Activated T-cell treated with anti-CD3 and anti-CD28 coated beads, Interleukin-2, amount 50 U/mL, for 1 hour (primary cell): ENCODE measurements at places on chromosomes 13 and 19.

DNA sequence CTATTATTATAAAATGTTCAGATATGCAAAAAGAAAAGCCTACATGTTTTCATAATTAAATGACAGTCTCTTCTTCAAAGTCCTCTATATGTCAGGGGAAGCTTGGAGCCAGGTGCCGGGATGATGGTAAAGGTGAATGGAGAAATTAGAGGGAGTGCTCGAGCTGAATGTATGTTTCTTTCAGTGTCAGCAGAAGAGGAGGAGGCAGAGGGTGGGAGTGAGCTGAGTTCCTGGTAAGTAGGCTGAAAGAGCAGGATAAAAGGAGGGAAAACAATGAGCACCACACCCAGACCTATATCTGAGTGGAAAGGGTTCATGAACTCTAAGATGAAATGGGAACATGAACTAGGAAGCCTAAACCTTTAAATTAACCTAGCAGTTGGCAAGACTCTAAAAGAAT is 307.6 kb upstream of the NBEA start:
- no peak for DNase-seq

GRCh38 chr19:50722201-50723013 is 757 bp upstream of the CLEC11A start:
- DNase-seq = no peak

DNA sequence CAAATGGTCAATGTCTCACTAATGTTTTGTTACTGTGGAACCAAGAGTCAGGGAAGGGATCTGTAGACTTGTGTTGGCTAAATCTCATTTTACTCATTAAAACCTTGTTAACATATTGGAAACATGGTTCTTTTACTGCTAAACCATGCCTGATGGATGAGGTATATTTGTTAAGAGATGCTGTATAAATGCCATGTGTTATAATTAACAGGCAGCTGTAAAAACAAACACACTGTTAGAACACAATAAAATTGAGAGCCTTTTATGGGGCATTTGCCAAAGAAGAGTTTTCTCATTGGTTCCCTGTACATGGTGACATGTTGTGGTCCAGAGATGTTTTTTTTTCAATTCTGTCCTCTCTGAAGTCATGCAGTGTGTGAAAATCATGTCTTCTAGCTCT is 121.9 kb downstream of the ESD start:
- no peak for DNase-seq

GRCh38 chr13:94210816-94211215 is 268.7 kb downstream of the DCT start:
- DNase-seq = no peak

DNA sequence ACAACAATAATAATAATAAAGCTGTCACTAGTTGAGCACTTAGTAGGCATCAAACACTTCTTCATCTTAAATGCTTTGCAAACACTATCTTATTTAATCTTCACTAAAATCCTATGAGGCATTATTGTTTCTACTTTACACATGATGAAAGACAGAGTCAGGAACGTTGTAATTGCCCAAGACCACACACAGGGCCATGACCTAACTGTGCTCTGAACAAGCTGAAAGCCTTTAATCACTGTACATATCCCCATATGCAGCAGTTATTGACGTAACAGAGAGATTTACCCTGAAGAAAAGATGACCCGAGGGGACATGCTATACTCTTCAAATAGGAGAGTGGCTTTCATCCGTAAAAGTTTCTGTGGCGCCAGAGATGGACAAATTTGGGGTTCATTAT is 53.0 kb downstream of the SACS start:
- no peak for DNase-seq

DNA sequence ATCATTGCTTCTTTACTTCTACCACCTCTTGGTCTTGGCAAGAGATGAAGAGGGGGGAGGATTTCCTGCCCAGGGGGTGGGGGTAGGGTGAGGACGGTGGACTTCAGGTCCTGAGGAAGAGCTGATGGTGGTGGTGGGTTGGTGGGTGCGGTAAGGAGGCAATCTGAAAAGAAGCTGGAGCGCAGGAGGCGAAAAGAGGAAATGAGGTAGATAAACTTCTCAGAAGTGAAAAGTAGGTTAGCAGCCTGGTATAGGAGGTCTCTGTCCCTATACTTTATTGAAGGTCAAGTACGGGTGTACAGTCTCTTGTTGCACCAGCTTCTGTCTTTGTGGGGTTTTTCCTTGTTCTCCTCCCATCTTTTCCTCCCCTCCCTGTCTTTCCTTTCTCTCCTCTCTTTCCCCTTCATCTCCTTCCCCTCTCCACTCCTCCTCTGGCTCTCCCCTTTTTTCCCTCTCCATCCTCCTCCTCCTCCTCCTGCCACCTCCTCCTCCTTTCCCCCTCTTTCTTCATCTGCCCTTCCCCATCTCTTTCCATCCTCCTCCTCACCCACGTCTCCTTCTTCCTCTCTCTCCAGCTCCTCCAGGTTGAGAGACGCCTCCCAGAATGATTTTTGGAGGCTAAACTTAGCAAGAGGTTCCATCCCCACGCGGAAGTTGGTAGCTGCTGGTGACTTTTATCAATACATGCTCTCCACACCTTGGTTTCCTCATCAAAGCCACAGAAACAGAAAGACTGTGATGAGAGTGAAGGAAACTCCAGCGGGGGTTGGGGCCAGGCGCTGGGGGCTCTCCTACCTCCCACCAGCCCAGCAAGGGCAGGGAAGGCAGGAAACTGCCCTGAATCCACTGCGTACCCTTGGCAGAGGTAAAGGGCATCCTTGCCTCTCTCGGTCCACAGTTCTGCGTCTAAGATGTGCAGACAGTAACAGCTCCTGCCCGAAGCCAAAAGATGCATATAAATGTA is 15.3 kb downstream of the TNFSF14 start:
- DNase-seq = peak; percentile 49

DNA sequence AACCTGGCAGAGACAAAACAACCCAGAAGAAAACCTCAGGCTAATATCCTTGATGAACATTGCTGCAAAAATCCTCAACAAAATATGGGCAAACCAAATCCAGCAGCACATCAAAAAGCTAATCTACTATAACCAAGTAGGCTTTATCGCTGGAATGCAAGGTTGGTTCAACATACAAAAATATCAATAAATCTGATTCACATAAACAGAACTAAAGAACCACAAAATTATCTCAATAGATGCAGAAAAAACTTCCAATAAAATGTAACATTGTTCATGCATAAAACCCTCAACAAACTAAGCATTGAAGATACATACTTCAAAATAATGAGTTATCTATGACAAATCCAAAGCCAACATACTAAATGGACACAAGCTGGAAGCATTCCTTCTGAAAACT is 8.8 kb downstream of the ZNF724 start:
- DNase-seq = no peak

GRCh38 chr13:37446503-37446902 is 152.1 kb downstream of the POSTN start:
- no peak for DNase-seq

DNA sequence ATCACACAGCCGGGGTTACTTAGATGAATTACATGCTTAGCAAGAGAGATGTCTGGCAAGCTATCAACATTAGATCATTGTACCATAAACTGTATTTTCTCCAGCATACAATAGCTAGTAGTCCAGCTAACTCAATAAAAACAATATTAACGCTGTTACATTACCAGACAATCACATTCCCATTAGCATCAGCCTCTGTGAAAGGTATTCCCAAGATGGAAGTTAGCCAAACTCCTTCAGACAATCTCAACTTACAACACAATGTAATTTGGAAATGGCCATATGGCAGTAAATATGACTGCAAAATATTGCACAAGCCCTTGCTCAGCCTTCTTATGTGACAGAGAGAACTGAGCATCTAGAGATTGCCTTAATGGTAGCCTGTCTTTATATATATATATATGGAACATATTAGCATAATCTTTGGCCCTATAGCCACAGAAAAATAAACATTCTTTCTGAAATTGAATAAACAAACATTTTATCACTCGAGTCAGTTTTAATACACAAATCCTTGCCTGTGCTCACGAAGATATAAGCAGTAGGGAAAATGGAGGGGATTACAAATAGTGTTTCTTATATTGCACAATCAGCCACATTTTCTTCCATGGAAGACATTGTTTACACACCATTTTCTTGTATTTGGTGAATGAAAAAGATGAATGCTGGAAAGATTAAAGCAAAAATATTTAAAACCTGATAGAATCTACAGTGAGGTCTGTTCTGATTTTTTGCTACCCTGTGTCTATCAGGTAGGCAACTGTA is 1060.5 kb downstream of the DIAPH3 start:
- DNase-seq = no peak

- no peak for DNase-seq
Observed at GRCh38 chr19:41860419-41861115, 512 bp downstream of the RPS19 start.

- DNase-seq = peak; percentile 19
Observed at GRCh38 chr19:18434411-18435175, 3.3 kb downstream of the ISYNA1 start.

DNA sequence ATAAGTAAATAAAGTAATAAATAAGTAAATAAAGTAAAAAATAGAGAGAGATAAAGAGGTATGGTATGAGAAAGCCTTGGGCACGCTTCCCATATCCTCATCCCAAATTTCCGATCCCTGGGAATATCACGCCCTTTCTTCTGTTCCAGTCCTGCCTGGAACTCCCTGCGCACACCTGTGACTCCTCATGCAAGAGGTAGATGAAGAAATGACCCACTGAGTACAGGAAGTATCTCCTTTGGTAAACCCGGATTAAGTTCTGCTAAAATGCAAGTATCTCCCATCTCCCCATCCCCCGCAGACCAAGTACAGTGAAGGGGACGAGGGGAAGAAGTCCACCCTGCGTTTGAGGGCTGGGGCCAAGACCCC is 399 bp upstream of the ZNF136 start:
- no peak for DNase-seq

DNA sequence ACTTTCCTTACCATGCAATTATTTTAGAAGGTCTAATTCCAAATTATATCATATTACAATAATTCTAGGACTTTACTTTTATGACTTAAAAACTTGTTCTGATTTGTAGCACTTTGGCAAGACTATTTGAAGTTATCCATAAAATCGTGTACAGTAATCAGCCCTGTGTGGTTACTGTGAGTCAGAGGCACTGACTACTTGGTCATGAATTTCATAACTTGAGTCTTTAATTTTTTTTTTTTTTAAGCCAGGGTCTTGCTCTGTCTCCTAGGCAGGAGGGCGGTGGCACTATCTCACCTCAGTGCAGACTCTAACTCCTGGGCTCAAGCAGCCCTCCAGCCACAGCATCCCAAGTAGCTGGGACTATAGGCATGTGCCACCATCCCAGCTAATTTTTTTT is 1319.2 kb upstream of the SLC10A2 start:
- no peak for DNase-seq

- DNase-seq = no peak
Observed at GRCh38 chr13:35356572-35356971, 119.9 kb downstream of the MAB21L1 start.

DNA sequence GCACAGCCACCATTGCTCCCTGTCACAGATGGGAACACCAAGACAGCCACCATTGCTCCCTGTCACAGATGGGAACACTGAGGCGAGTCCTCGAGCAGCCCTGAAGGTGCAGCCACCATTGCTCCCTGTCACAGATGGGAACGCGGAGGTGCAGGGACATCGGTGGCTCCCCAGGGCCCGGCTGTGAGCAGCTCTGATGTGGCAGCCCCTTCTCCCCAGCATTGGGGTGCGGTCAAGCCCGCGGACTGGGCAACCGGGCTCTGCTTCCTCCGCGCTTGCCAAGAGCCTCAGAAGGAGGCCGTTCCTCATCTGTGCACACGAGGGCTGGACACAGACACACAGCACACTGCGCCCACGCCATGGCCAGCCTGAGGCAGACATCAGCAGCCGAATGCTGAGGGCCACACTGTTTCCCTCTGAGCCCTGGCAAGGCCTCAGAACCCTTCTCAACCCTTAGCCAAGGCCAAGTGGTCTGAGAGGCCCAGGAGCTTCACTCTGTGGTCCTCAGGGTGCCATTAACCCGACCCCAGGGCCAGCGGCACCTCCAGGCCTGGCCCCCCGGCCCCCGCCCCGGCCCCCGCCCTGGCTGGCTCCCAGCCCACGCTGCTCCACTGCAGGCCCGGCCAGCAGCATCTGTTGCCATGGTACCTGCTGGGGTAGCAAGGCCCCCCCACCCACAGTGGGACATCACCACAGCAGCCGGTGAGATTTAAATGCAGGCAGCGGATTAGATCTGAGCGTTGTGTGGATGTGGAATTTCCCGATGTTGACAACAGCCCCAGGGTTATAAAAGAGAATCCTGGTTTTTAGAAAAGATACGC is 18.4 kb downstream of the C2CD4C start:
- DNase-seq = no peak

DNA sequence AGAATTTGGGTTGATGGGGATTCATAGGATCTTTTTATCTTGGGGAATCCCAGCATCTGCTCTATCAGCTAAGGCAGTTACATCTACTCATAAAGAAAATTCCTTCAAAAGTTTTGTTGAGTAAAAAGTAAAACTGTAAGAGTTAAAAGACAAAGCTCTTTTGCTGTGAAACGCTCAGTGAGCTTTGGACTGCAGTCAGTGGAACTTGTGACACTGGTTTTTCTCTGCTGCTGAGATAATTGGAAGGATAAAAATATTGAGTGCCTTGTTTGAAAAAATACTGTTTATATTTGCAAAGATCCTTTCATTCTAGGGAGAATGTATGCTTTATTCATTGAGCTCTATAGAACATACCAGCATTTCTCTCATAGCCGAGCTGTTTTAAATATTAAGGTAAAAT is 5.3 kb downstream of the NAXD start:
- no peak for DNase-seq

DNA sequence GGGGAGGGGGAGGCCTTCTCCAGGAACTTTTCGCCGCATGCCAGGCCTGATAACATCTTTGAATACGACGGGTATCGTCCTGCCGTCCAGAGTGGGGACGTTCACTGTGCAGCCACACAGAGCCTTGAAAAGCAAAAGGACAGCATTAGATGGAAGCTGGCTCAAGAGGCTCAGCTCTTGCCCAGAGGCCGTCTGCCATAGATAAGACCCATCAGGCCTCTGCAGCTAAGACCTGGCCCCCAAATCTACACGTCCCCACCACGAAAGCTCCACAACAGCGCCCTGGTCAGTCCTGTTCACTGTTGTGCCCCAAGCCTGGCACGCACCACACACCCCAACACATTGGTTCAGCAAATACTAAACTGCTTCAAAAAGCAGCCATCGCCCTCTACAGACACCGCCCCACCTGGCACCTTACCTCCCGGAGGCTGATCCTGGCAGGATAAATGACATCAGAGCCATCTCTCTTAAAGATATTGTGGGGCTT is 2.1 kb downstream of the DNAJB1 start:
- no peak for DNase-seq

DNA sequence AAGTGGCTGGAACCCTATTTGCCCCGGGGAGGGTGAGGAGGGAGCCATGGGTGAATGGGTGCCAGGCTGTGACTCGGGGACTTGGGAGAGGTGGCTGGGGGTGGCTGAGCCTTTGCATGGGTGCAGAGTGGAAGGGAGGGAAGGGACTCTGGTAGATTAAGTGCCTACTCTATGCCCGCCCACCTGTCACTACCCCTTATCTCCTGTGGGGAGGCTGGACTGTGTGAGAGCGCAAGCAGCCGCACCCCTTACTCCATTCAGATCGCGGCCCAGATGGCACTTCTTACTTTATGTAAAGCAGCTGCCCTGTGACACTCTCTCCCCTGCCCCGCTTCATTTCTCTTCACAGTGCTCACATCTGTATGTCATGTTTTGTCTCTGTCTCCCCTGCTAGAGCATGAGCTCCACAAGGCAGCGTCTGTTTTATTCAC is 2.9 kb downstream of the KASH5 start:
- no peak for DNase-seq
